ENCODE measurements at places on chromosomes 16 and 17.

- no peak for DNase-seq
Observed at GRCh38 chr17:40348136-40348504, 16.4 kb downstream of the GJD3 start.

DNA sequence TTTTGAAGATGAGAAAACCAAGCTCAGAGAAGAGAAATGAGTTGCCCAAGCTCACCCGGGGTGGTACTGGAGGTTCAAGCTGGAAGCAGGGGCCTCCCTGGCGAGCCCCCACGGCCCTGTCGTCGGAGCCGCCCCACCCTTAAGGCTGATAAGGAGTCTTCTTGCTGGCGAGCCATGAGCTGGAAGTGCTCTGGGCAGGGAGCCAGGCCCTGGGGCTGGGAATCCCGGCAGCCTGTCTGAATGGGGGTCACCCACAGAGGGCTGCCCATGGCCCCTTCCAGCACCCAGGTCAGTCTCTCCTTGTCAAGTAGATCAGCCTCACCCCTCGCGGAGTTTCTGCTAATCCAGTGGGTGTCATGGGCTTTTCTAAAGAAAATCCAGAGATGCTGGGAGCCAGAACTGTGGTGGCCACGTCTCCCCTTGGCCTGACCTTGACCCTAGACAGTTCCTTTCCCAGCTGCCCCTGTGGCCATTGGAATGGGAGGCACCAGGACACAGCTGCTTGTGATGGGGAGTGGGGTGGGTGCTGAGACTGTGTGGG, 1.2 kb upstream of the P2RX1 start:
- no peak for DNase-seq

DNA sequence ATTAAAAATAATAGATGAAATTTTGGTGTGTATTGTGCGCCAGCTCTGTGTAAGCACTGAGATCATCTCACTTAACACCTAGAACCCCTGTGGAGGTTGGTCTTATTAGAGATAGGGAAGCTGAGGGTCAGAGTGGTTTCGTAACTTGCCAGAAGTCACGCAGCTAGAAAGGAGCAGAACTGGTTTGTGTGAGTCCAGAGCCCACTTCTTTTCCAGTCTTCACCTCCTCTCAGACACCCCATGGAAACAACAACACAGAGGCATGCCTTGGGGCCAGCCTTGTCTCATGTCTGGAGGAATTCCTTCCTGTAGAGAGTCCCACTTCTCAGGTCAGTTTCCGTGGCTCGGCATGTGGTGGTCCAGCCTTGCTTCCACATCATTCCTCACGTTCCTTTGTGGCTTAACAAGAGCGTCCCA, 16.5 kb downstream of the YPEL2 start:
- DNase-seq: no peak

DNA sequence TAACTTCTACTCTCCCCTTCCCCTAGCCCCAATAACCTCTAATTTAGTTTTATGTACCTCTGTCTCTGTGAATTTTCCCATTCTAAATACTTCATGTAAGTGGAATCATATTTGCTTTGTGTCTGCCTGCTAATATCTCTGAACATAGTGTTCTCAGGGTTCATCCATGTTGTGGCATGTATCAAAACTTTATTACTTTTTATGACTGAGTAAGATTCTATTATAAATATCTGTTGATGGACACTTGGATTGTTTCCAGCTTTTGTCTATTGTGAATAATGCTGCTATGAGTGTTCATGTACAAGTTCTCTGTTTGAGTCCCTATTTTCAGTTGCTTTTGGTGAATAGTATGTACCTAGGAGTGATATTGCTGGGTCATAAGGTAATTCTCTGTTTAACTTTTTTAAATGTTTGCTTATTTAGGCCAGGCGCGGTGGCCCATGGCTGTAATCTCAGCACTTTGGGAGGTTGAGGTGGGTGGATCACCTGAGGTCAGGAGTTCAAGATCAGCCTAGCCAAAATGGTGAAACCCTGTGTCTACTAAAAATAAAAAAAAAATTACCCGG, 92.8 kb downstream of the CHD9 start:
- DNase-seq: no peak

GRCh38 chr17:20979792-20980083, 63.1 kb downstream of the USP22 start:
- DNase-seq: no peak

GRCh38 chr16:3754772-3755171, 37.4 kb upstream of the TRAP1 start:
- DNase-seq: no peak

GRCh38 chr17:65558683-65559460, 2.6 kb downstream of the AXIN2 start:
- no peak for DNase-seq

DNA sequence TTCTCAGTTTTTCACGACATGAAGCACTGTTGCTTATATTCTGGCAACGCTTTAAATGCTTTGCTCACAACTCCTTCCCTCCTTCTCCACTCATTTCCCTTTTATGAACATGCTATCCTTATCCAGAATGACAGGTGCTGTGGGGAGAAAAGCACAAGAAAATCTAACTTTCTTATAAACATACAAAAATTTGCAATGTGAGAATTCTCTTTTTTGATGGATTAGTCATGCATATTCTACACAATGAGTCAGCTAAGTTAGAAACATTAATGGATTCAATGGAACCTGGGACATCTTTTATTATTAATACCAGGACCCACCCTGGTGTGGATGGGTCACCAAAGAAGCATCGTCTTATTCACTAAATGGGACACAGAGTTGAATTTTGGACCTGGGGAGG, 234.6 kb upstream of the CDH5 start:
- no peak for DNase-seq

- no peak for DNase-seq
Observed at GRCh38 chr17:64423881-64424280, 25.0 kb upstream of the MILR1 start.

DNA sequence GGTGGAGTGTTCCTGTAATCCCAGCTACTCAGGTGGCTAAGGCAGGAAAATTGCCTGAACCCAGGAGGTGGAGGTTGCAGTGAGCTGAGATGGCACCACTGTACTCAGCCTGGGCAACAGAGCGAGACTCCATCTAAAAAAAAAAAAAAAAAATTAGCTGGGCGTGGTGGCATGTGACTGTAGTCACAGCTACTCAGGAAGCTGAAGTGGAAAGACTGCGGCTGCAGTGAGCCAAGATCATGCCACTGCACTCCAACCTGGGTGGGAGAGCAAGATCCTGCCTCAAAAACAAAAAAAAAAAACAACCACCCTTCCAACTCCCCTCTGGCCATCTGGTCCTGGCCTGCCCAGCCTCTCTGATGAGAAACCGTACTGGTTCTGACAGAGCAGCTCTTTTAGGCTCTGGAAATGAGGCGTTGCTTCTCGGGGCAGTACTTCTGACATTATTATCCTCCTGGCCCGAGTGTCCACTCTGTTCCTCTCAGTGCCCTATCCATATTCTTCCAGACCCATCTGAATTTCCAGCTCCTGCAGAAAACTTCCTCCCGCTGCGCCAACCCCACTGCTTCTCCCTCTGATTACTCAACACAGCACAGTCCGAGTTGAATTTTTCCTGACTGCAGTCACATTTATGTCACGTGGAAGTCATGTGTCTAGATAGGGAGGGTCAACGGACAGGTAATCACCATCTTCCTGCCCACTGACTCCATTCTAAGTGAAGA, 13.3 kb downstream of the GGA2 start:
- DNase-seq: no peak

- no peak for DNase-seq
Observed at GRCh38 chr16:54136276-54136625, 150.3 kb downstream of the IRX3 start.

Measured in anterior cingulate cortex (tissue), 58 donors.